ENCODE measurements at places on chromosomes 2 and 18.

- peak; percentile 65 for DNase-seq
Observed at GRCh38 chr2:233976690-233977294, 59.6 kb downstream of the TRPM8 start.

GRCh38 chr2:67322353-67323001 lies 74.7 kb upstream of the ETAA1 start:
- peak; percentile 58 for DNase-seq

GRCh38 chr2:101855776-101856175 lies 136.0 kb upstream of the IL1R2 start:
- no peak for DNase-seq

DNA sequence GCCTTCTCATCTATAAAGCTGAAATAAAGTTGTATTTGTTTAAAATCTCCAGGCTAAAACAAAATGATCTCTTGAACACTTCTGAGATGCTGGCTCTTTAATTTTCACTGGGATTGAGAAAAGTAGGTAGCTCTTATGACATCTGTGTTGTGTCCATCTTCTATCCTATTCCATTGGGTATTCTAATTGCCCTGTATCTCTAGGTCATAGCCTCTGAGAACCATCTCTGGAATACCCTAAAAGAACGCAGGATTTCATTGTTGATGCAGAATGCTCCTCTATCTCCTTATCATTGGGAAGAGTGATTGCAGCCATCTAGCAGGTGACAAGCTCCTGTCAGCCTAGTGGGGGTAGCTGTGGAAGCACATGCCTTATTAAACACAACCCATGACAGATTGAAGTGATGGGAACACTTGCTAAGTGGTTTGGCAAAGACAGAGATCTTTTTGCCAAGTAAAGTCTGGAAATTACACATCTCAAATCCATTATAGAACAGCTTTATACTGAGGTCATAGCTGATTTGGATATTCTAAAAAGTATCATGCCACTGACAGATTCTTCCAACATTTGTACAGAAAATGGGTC lies 178.2 kb downstream of the TDRD15 start:
- no peak for DNase-seq

GRCh38 chr2:171146633-171147032 lies 14.1 kb downstream of the TLK1 start:
- peak; percentile 55 for DNase-seq

DNA sequence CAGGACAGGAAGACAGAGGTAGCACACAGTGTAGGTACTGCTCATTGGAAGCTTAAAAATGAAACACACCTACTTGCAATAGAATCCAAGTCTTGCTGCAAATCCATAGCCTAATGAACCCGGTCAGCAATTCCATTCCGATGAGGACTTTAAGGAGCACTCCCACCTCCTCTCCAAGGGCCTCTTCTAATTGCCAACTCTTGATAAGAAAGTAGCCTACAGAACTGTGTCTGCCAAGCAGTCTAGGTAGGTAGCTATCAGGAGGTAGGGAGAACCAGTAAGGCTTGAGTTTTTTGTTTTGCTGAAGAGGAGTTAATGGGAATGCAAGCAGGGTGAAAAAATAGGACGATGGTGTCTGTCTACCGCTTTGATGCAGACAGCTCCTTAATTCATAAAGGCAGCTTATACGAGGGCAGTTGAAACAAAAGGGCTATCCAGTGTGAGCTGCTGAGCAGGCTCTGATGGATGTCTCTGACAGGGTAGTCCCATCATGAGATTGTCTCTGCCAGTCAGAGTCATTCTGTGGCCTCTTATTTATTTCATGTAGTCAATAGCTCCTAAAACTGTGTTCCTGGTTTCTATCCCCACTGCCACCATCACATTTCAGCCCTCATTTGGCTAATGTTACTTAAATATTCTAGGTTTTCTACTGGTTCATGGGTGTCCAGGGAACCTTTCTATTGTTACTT lies 155.6 kb upstream of the DNMT3A start:
- DNase-seq = no peak

- no peak for DNase-seq
Observed at GRCh38 chr2:196546151-196546919, 93.2 kb upstream of the CCDC150 start.

- no peak for DNase-seq
Observed at GRCh38 chr2:196468394-196468793, 171.1 kb upstream of the CCDC150 start.

- no peak for DNase-seq
Observed at GRCh38 chr2:75553935-75554531, 6.7 kb downstream of the EVA1A start.

- DNase-seq = no peak
Observed at GRCh38 chr18:32049393-32050171, 31.0 kb downstream of the RNF125 start.

GRCh38 chr2:31812051-31812798 lies 198.6 kb downstream of the MEMO1 start:
- peak; percentile 13 for DNase-seq

GRCh38 chr2:233553366-233553765 lies 13.2 kb downstream of the USP40 start:
- DNase-seq = peak; percentile 8

DNA sequence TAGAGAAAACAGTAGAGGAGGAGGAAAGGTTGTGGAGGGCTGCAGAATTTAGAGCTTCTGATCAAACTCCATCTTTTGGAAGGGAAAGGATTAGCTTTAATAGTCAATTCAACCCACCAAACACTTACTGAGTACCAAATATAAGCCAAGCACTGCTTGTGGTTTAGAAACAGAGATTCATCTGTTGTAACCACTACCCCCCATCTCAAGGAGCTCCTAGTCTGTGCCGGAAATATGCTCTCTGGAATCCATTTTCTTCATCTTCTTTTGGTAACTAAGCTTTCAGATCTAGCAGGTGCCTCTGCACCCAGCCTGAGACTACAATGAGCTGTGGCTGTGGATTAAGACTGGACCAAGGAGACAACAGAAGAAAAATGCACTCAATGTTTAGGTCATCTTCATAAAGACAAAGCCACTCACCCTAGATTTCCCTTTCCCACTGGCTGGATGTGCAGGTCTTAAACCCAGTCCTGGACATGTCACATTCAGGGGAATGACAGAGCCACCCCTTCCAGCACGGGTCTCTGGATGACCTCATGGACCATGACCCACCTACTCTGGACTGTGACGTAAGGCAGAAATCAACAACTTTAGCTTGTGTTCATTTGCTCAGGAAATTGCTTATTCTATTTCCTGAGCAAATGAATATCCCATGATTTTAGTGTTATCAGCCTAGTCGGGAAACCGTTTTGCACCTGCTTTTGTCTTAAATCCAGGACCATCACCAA lies 52.9 kb downstream of the EPB41L3 start:
- DNase-seq = no peak

- no peak for DNase-seq
Observed at GRCh38 chr2:59249441-59250306, 1008.5 kb upstream of the FANCL start.

DNA sequence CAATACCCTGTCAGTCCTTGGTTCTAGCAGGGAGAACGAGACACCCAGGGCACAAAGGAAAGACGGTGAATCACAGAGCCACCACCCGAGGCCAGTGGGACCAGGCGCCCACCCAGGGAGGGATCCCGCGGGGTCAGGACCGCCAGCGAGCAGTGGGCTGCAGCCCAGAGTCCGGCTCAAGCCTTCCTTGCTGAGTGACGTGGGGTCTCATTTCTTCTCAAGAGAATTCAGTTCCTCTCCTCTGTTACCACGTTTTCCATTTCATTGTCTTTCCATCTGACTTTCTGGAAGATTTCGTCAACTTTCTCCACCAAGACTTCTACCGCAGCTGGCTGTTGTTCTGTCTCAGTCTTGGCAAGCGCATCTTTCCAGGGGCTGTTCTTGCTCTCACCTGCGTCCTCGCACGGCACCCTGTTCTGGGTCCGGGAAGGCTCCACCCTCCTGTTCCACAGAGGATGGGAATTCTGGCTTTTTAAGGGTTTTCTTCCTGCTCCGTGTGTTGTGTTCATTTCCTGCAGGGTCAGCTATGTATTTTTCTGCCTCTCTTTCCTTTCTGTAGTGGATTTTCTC lies 248.6 kb downstream of the NDUFA10 start:
- no peak for DNase-seq

GRCh38 chr2:159054985-159055384 lies 86.5 kb downstream of the TANC1 start:
- no peak for DNase-seq

DNA sequence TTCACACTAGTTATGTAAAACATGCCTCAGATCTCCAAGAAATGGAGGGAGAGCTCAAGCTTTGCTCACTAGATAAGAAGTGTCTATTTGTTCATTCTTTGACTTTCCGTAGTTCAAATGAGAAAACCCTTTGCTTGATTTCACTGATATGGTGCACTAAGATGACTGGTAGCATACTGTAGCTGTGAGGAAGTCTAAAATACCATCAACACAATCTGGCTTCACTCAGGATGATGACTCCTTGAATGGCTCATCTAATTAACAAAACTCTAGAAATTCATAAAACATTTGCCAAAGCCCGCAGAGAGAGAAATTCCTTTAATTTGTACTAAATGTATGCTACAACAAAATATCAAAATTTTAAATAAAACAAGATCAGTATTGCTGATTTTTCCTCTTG lies 152.8 kb upstream of the STK17B start:
- DNase-seq = peak; percentile 44

GRCh38 chr2:228590681-228591080 lies 409.2 kb upstream of the SPHKAP start:
- DNase-seq = no peak

Data from cardiac fibroblast (primary cell).